ENCODE measurements at places on chromosomes 7 and 10. TPM values are rescaled to one million over a fixed set of nuclear protein-coding genes. Genes with fewer than 3 reads are reported as not detected.

CDC14C gene
- not detected for total RNA-seq

AHR gene
- 53.4 TPM for total RNA-seq

ABCB4 gene
- under 0.01 TPM for total RNA-seq

LIPF gene
- total RNA-seq, result not detected

LIPN gene
- not detected for total RNA-seq

MALRD1 gene
- total RNA-seq, result not detected

Measured in endothelial cell of coronary artery (primary cell).